Hepatocyte (in vitro differentiated cells): ENCODE measurements at places on chromosomes 11 and 22. TPM values are rescaled to one million over a fixed set of nuclear protein-coding genes. Genes with fewer than 3 reads are reported as not detected.
A peak's percentile ranks its signal among the peaks of the same experiment; 100 is the strongest.

The AGBL2 gene
- total RNA-seq = 2.0 and 2.3 TPM in 2 replicates

The VSIG10L2 gene
- total RNA-seq = not detected in 2 replicates

- peak; percentile 82 for DNase-seq
Measured at GRCh38 chr11:20158597-20159257, 1.5 kb downstream of the DBX1 start.

GRCh38 chr11:72230764-72231365, 6.3 kb downstream of the INPPL1 start:
- DNase-seq = no peak

DNA sequence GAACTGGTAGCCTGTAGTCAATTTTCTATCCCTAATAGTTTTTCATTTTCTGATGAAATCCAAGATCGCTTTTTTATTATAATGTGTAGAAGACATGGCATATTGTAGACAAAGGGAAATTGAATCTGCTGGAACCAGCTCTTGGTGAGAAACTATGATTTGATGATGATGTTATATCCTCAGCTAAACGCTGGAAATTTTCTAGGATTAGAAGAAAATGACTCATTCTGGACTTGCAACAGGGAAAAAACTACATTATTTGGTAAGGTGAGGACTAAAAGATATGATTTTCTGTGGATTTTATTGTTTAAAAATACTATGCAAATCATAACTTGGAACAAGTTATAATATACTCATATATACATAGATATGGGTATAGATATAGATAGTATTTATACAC, 14.1 kb upstream of the PGM2L1 start:
- DNase-seq = no peak

- DNase-seq = no peak
Measured at GRCh38 chr11:10401256-10401655, 53.8 kb upstream of the AMPD3 start.

The HBE1 gene
- 1.1 and 1.6 TPM in 2 replicates for total RNA-seq

The HSPB2 gene
- total RNA-seq = not detected in 2 replicates

GRCh38 chr11:20966489-20966888, 297.1 kb downstream of the NELL1 start:
- DNase-seq = no peak

DNA sequence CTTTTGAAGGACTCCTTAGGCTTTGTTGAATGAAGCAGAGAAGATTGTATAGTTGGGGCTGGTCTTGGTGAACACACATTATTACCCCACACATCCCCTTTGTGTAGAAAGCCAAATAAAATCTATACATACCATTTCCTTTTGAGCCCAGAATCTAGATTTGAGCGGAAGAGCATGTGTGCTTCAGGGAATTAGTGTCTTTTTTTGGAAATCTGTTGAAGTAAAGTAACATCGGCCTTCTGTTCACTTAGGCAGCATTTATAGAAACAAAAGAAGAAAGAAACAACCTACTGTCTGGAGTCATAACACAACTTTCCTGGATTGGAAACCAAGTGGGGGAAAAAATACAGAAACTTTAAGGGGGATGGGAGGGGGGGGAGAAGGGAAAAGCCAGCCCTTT, 37.9 kb upstream of the TTC12 start:
- DNase-seq = no peak

DNA sequence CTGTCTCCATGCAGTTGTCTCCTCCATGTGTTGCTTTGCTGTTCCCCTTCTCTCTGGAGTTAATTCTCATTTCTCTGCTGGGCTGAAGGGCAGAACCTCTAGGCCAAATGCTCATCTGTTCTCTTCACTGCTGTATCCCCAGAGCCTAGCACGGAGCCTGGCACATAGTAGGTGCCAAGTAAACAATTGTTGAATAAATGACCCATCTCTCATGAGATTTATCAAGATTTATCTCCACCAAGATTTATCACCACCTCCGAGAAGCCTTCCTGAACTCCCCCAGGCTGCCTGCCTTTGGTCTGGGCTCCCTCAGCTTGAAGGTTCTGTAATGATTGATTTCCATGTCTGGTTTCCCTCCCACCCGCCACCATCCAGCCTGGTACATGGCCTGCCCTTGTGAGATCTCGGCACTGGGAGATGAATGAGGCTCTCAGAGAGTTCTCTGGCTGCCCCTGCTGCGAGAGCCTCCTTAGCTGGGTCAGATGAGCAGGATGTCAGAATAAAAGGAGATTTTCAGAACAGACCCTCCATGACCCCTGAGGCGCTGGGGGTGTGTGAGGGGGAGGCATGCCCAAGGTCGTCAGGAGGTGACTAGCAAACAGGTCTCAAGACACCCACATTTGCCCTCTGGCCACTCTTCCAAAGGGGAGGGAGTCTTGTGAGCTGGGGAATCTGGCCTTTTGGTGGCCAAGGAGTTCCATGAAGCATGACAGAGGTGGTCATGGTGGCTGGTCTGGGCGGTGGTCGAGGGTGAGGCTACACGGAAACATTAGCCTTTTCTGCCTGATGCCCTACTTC, 2.4 kb upstream of the GDPD5 start:
- no peak for DNase-seq

DNA sequence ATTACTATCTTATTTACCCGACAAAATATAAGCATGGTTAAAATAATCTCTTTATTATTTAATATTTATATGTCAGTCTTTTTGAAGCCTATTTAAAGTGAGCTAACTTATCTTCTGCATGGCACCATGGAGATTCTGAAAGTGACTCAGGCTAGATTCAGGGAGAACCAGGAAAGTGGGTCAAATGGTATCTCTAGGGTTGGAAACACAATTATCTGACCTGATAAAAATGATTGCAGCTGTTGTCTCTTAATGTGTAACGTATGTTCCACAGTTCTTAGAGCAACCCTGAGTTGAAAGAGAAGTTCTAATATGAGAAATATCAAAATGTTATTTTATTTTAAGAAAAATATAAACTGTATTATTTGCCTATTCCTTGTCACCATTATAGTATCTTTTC, 143.1 kb upstream of the CARD18 start:
- no peak for DNase-seq

DNA sequence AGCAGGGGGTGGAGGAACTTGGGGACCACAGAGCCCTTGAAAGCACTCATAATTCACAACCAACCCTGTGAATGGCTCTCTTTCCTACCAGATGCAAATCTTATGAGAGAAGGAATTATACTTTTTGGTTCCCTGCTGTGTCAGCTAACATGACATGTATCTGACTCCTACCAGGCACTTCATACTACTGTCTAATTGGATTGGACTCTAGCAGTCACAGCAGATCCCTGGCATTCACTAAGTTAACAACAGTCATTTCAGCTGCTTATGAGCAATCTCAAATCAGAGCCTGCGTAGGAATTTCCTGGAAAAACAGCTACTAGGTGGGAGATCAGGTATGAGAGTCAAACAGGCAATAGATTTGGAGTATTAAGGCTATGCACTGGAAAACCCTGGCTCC, 11.1 kb upstream of the ENDOD1 start:
- DNase-seq = no peak

DNA sequence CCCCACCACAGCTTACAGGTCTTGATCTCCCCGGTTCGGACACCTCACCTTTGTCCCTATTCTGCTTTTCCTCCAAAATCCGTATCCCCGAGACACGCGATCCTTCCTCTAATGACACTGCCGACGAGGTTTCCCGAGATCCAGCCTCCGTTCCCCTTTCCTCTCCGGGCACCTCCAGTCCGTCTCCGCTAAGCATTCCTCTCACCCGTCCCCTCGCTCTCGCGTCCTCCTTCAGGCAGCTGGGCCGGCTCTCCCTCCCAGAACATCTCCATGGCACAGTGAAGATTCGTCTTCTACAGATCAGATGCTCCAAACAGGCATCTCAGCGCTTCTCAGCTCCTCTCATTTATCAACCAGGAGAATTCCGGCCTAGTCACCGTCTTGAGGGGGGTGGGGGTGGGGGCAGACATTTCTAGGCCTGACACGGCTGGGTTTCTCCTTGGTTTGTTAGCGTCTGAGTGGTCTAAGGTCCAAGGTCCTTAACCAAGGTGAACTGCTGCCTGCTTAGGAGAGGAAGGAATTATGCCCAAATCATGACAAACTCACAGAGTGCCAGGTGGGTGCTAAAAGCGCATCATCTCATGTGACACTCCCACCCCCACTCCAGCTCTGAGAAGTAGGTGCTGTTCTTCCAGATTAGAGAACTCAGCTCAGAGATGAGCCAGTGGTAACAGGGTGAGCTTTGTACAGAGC, at the start of gene SPTBN2:
SPTBN2 (minus strand) TSS at position 524 of the 693 bp plus-strand sequence. CDS start 7,976 bp downstream, outside the sequence.
- DNase-seq = peak; percentile 43

DNA sequence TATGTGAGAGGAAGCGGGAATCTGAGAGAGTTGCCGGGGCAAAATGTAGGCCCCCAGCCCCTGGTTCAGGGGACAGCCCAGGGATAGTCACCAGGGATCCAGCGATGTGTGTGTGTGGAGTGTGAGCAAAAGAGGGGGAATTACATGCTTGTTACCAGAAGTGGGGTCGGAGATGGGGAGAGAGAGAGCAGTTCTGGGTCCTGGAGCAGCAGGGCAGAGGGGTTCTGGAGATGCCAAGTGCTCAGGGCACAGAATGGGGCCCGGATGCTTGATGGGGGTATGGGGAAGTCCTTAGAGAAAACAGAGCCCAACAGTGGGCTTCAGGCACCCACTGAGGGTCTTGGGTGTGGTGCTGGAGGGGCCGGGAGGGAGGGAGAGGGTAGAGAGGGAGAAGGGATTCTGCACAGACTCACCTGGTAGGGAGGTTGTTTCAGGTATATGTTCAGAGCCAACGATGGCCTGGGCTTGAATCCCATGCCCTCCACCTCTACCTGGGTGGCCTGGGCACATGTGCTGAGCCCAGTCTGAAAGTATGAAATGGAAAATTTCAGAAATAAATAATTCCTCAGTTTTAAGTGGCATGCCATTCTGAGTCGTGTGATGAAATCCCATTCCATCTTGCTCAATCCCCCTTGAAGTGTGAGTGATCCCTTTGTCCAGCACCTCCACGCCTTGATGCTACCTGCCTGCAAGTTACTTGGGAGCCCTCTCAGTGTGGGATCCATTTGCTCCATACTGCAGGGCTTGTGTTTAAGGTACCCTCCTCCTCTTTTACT, 12.4 kb downstream of the SMIM38 start:
- DNase-seq = no peak

GRCh38 chr11:73426219-73426850, 50.1 kb downstream of the RELT start:
- no peak for DNase-seq

The ANO1 gene
- 10.5 and 12.1 TPM in 2 replicates for total RNA-seq

The MMP8 gene
- 0.37 TPM in 1 of 2 replicates, not detected in the other for total RNA-seq

DNA sequence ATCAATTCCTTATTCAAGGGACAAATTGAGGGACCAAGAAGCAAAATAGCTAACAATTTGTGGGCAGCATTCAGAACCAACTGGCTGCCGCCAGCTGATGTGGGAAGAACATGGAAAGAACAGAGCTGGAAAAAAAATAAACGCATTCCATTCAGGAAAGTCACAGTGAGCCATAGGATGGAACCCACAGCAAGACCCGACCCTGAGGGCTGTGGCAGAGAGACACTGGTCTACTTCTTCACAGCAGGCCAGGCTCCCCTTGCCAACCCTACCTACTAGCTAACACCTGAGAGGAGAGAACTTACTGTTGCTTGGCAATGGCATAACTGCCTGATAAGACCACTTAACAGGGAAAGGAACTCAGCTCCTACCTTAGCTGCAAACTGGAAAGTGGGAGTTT, 123.5 kb upstream of the APOA1 start:
- no peak for DNase-seq

DNA sequence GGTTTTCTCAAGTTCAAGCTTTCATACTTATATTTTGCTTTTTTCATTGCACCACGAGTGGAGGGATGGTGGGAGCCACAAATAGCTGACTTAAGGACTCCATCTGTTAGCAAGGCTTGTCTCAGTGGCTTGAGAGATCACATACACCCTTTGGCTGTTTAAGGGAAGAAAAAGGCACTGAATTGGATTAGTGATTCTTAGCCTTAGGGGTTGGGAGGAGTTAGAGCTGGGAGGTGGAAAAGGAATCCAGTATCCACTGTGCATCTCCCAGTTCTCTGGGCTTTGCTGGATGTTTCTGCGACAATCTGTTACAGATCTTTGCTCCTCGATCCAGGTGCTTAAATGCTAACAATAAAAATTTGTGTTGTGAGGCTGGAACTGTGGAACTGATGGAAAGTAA, 593.6 kb downstream of the CNTN5 start:
- no peak for DNase-seq

DNA sequence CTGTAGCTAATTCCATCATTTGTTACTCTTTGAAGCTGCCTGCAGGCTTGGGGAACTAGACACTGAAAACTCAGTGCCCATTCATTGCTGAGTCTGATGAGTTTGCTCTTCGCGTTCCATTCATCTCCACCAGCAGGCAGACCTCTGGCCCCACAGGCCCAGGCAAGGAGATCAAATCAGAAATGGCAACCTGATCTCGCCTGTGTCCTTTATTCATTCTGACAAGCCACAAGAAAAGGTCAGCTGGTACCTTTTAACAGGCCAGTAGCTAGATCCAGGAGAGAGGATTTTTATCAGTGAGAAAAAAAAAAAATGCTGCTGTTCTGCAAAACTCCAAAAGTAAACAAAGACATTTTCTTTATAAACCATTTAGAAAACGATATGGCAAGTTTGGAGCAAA, 742.5 kb downstream of the ETS1 start:
- DNase-seq = no peak

DNA sequence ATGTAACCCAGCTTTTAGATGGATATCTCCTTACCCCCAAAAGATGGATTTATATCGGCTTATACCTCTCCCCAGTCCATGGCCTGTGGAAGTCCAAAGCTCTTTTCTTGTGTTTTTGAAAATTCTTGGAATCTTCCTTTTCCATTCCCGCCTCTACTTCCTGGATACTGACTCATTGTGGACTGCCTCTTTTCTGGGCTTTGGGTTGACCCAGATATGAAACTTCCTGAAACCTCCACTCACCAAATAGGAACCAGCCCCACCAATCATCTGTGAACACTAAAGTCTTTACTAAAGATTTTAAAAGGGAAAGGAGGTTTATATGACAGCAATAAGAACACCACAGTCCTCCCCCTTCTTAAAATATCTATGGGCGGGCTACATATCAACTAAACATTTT, 163.4 kb upstream of the SYN3 start:
- no peak for DNase-seq

GRCh38 chr22:39240831-39241793, 3.7 kb downstream of the PDGFB start:
- peak; percentile 86 for DNase-seq

DNA sequence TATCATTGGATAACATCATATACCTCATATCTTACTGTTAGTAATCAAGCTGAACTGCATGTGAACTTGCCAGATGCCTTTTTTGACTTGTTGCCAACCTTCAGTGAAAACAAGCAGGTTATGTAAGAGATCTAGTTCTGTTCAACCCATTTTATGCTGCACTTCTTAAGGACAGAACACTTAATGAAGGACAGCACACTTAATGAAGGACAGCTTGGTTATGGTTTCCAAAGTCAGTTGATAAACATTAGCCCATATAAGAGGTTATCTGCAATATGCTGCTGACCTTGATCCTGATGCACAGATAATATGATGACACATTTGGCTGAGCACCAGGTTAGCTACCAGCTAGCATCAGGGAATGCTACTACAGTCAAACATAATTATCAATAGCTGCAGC, 358.7 kb upstream of the PDGFD start:
- DNase-seq = no peak
